Mammary epithelial cell (primary cell): ENCODE measurements at places on chromosomes 11 and 22. TPM values are rescaled to one million over a fixed set of nuclear protein-coding genes. Genes with fewer than 3 reads are reported as not detected.

SOX10 gene
- not detected in 2 replicates for total RNA-seq

TEAD1 gene
- total RNA-seq: 93.9 TPM

GVQW3 gene
- total RNA-seq: 0.56 and 0.75 TPM in 2 replicates

TESMIN gene
- total RNA-seq: 10.7 and 15.4 TPM in 2 replicates

CCDC88B gene
- total RNA-seq: 1.8 TPM

PRG2 gene
- not detected in 2 replicates for total RNA-seq

NRIP3 gene
- 2.1 and 2.4 TPM in 2 replicates for total RNA-seq

KCNQ1 gene
- total RNA-seq: 0.67 TPM in 1 of 2 replicates, not detected in the other

RFPL2 gene
- not detected in 2 replicates for total RNA-seq

CARD10 gene
- total RNA-seq: 62.0 TPM

HINFP gene
- total RNA-seq: 26.8 TPM
